Activated CD8-positive, alpha-beta T cell treated with anti-CD3 and anti-CD28 coated beads for 36 hours (primary cell): ENCODE measurements at places on chromosomes 2 and 18.

GRCh38 chr2:157061799-157062198, 195.7 kb upstream of the GALNT5 start:
- H3K27me3 ChIP-seq: no peaks in the 10 kb centered on the region
- DNase-seq: no peak
- H3K36me3 ChIP-seq: no peaks in the 10 kb centered on the region
- H3K4me3 ChIP-seq: no peak overlapping the region
- no peaks in the 10 kb centered on the region for H3K4me1 ChIP-seq
- no peak overlapping the region for H3K27ac ChIP-seq

GRCh38 chr2:9256147-9256546, 49.5 kb downstream of the ASAP2 start:
- no peak overlapping the region for H3K27ac ChIP-seq
- H3K36me3 ChIP-seq: no peaks in the 10 kb centered on the region
- no peak for DNase-seq
- no peak overlapping the region for H3K4me3 ChIP-seq
- no peaks in the 10 kb centered on the region for H3K27me3 ChIP-seq

DNA sequence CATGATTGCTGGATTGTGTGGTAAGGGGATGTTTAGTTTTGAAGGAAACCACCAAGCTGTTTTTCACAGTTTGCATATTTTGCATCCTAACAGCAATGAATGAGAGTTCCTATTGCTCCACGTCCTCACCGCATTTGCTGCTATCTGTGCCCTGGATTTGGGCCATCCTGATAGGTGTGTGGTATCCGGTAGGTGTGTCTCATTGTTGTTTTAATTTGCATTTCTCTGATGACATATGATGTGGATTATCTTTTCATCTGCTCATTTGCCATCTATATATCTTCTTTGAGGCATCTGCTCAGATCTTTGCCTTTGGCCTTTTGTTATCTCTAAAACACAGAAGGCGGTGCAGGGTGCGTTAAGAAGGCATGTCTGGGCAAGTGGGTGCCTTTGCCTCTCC, 73.3 kb downstream of the LONRF2 start:
- H3K4me3 ChIP-seq: no peak overlapping the region
- peaks cover 8% of the 10 kb centered on the region for H3K27me3 ChIP-seq
- DNase-seq: no peak
- H3K36me3 ChIP-seq: no peaks in the 10 kb centered on the region
- no peaks in the 10 kb centered on the region for H3K4me1 ChIP-seq

- H3K27ac ChIP-seq: no peak overlapping the region
- peaks cover 1% of the 10 kb centered on the region for H3K27me3 ChIP-seq
- H3K4me1 ChIP-seq: no peaks in the 10 kb centered on the region
- no peaks in the 10 kb centered on the region for H3K36me3 ChIP-seq
- no peak overlapping the region for H3K4me3 ChIP-seq
These were observed 119.8 kb downstream of the LRATD1 start for GRCh38 chr2:14752295-14752694.

- H3K4me1 ChIP-seq: no peaks in the 10 kb centered on the region
- no peak overlapping the region for H3K27ac ChIP-seq
- no peak for DNase-seq
- H3K36me3 ChIP-seq: no peaks in the 10 kb centered on the region
- no peak overlapping the region for H3K4me3 ChIP-seq
These were observed 32.0 kb downstream of the NEDD4L start for GRCh38 chr18:58076052-58076451.

- H3K27ac ChIP-seq: no peak overlapping the region
- no peaks in the 10 kb centered on the region for H3K27me3 ChIP-seq
- DNase-seq: no peak
- peaks cover 13% of the 10 kb centered on the region for H3K36me3 ChIP-seq
- H3K4me3 ChIP-seq: no peak overlapping the region
These were observed 54.7 kb downstream of the THADA start for GRCh38 chr2:43541165-43541564.

DNA sequence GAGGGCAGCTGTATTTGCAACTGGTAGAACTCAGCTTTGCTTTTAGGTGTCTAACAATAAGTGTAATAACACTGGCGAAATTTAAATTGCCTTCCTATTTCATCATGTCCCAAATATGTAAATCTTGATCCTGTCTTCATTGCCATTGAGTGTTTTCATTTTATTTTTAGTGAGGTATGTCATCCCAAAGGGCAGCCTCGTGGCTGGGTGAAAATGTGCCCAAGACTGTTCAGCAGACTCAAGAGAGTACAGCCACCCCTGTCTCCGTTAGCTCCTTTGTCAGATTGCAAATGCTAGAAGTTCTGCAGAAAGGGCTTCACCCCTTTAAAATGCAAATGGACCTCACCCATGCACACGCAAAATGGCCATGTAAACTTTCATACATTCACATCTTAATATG, 278.8 kb downstream of the RND3 start:
- no peak overlapping the region for H3K27ac ChIP-seq
- no peaks in the 10 kb centered on the region for H3K4me1 ChIP-seq
- no peak overlapping the region for H3K4me3 ChIP-seq

GRCh38 chr2:9556121-9556743, 602 bp upstream of the ADAM17 start:
- H3K36me3 ChIP-seq: peaks cover 2% of the 10 kb centered on the region
- peaks cover 44% of the 10 kb centered on the region for H3K4me1 ChIP-seq

DNA sequence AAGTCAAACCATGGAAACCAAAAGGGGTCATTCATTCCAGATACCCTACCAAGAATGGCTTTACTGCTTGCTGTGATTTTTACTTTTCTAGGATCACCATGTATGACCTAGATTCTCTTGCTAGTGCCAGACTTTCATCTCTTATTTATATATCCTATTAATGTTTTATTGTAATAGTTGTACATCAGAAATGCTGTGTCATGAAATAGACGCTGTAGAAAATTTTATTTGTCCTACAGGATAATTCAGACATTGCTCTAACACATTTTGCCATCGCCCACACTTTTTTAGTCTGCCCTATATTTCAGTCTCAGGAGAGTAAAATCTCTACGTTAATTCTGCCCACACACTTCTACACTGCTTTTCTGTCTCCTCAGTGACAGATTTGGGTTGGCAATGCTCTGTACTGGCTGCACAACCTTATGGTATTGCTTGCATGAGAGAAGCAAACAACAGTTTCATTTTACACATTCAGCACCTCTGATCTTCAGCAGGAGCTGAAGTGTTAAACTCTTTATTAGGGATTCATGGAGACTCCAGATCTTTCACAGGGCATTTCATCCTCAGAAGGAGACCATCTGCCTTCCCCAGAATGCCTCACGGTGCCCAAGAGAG, 871.8 kb upstream of the CHAC2 start:
- H3K27ac ChIP-seq: no peak overlapping the region
- no peak overlapping the region for H3K4me3 ChIP-seq
- no peaks in the 10 kb centered on the region for H3K4me1 ChIP-seq
- no peaks in the 10 kb centered on the region for H3K27me3 ChIP-seq
- H3K36me3 ChIP-seq: no peaks in the 10 kb centered on the region

DNA sequence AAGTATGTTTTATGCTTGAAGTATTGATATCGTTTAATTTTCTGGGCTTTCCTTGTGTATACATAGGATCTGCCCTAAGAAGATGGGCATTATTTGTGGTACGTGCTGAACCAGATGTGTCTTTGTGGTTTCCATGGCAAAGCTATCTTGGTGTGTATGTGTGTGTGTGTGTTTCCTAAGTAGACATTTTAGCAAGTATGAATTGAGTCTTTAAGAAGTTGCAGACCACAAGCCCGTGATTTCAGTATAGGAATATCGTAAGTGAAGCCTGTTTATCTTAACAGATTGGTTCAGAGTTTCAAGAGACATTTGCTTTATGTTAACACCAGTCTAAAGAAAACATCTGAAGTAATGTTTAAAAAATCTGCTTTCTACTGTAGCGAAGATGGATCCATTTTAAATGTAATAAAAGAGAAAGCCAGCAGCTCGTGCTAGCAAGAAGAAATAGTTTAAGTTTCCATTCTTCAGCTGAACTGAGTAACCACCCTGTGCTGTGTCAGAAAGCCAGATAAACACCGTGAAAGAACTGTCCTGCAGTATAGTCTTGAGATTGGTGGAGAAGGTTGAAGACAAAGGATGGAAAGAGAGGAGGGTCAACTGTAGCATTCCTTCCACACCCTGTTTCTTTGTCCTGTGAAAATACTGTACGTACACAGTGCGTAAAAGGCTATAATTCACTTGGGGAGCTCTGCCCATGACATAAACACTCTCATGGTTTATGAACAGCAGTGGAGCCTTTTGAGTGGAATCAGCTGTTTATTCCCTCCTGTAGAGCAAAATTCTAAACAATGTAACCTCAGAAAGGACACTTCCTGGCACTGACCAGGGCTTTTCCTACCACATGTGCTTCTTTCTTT, 91.9 kb upstream of the FOSL2 start:
- peaks cover 3% of the 10 kb centered on the region for H3K4me1 ChIP-seq
- no peak overlapping the region for H3K4me3 ChIP-seq
- no peak for DNase-seq
- no peaks in the 10 kb centered on the region for H3K27me3 ChIP-seq

- no peak overlapping the region for H3K4me3 ChIP-seq
- no peaks in the 10 kb centered on the region for H3K27me3 ChIP-seq
- peaks cover 4% of the 10 kb centered on the region for H3K4me1 ChIP-seq
- H3K27ac ChIP-seq: no peak overlapping the region
- H3K36me3 ChIP-seq: no peaks in the 10 kb centered on the region
These were observed 563.2 kb upstream of the NRP2 start for GRCh38 chr2:205119136-205119535.

GRCh38 chr18:62450175-62450545, 72.7 kb upstream of the ZCCHC2 start:
- H3K4me1 ChIP-seq: peaks cover 10% of the 10 kb centered on the region
- no peak for DNase-seq
- no peaks in the 10 kb centered on the region for H3K36me3 ChIP-seq
- no peak overlapping the region for H3K4me3 ChIP-seq
- no peak overlapping the region for H3K27ac ChIP-seq

DNA sequence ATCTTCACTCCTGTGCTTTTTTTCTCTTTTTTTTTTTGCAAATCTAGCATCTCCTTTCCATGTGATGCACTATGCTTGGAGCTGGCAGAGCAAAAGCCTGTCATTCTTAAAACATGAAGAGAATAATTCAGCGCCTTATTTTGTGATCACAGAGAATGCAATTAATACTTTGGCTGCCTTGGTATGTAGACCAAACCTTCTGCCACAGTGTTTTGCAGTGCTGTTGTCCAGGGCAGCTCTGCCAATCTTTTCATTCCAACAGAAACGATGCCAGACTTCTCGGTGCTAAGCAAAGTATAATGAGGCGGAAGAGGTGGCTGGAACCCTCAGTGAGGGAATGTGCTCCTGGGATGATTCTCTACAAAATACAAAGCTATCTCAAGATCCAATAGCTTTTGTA, 25.6 kb downstream of the BCL2 start:
- peak overlapping the region; percentile 73 for H3K27ac ChIP-seq
- H3K4me1 ChIP-seq: peaks cover 70% of the 10 kb centered on the region
- no peaks in the 10 kb centered on the region for H3K27me3 ChIP-seq
- no peak overlapping the region for H3K4me3 ChIP-seq

GRCh38 chr2:159605441-159606178, 10.7 kb downstream of the BAZ2B start:
- no peaks in the 10 kb centered on the region for H3K27me3 ChIP-seq
- no peak for DNase-seq
- no peaks in the 10 kb centered on the region for H3K36me3 ChIP-seq
- H3K4me1 ChIP-seq: peaks cover 3% of the 10 kb centered on the region
- H3K4me3 ChIP-seq: no peak overlapping the region

GRCh38 chr2:13089971-13090370, 373.2 kb downstream of the TRIB2 start:
- H3K4me3 ChIP-seq: no peak overlapping the region
- no peak overlapping the region for H3K27ac ChIP-seq
- no peak for DNase-seq
- H3K36me3 ChIP-seq: no peaks in the 10 kb centered on the region
- H3K4me1 ChIP-seq: no peaks in the 10 kb centered on the region

- no peak for DNase-seq
- H3K4me1 ChIP-seq: no peaks in the 10 kb centered on the region
- H3K36me3 ChIP-seq: peaks cover 18% of the 10 kb centered on the region
- no peaks in the 10 kb centered on the region for H3K27me3 ChIP-seq
- no peak overlapping the region for H3K27ac ChIP-seq
These were observed 26.3 kb downstream of the CAPG start for GRCh38 chr2:85383850-85384249.

DNA sequence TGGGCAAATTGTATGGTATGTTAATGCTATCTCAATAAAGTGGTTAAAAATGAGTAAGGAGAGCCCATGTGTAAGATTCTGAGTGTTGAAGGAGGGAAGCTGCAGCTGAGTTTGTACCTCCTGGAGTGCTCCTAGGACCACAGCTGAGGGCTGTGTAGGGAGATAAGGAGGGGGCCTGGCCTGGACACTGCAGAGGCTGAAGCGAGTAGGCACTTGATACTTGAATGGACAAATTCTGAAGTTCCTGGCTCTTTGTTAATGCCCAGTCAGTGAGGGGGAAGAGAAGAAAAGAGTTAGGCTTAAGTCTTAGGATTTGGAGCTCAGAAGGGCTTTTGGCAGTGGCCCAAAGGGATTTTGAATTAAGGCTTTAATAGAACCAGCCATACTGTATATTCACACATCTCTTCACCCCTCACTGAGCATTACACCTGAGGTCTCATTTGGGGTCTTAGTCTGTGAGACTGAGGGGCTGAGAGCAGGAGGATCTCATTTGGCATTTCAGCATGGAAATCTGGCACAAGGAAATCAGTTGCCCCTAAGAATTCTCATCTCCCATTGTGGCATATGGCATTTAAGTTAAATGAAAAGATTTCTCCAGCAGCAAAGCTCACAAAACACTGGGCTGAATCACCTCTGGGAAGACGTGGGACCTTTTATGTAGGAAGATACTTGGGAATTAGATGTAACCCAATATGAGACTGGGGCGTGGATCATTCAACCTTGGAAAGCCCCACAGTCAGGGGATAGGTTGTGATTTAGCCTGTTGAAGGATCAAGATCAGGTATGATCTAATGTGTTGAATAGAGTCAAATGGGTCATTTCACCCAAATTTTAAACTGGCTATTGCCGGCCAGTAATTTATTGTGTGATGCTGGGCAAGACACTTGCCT, 46.8 kb downstream of the LIPG start:
- H3K27me3 ChIP-seq: peaks cover 8% of the 10 kb centered on the region
- no peak for DNase-seq
- H3K4me3 ChIP-seq: no peak overlapping the region
- H3K36me3 ChIP-seq: no peaks in the 10 kb centered on the region

DNA sequence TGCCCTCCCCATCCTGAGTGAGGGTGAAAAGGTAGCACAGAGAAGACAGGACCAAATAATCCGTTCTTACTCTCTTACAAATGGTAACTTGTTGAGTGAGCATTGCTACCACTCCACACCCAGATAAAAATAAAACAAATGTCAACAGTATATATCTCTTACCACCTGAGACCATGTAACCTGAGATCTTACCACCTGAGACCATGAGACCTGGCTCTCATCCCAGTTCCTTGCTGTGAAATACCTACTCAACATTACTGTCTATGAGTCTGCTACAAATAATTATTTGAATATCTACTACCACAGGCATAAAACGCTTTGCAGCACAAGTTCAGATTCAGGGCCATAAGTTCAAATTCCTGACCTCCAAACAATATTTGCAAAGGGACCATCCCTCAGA, 234.7 kb downstream of the C1D start:
- H3K36me3 ChIP-seq: no peaks in the 10 kb centered on the region
- no peaks in the 10 kb centered on the region for H3K27me3 ChIP-seq
- DNase-seq: no peak

- no peaks in the 10 kb centered on the region for H3K36me3 ChIP-seq
- no peak overlapping the region for H3K4me3 ChIP-seq
- no peak overlapping the region for H3K27ac ChIP-seq
- H3K4me1 ChIP-seq: peaks cover 10% of the 10 kb centered on the region
- no peaks in the 10 kb centered on the region for H3K27me3 ChIP-seq
These were observed 33.8 kb downstream of the HS6ST1 start for GRCh38 chr2:128284841-128285240.
